Activated CD4-positive, alpha-beta T cell treated with anti-CD3 and anti-CD28 coated beads, Interleukin-2, amount 10 ng/mL, durations not matched to agents 24 days and 14 days (primary cell): ENCODE measurements at places on chromosomes 5 and 9. TPM values are rescaled to one million over a fixed set of nuclear protein-coding genes. Genes with fewer than 3 reads are reported as not detected.
A peak's percentile ranks its signal among the peaks of the same experiment; 100 is the strongest.

GARIN3 gene
- total RNA-seq: 0.19 and 0.36 TPM in 2 replicates

TMEM8B gene
- 2.0 and 2.3 TPM in 2 replicates for total RNA-seq

KIAA1191 gene
- 55.5 and 59.7 TPM in 2 replicates for total RNA-seq

TUSC1 gene
- total RNA-seq: 0.42 and 0.50 TPM in 2 replicates

NPDC1 gene
- 58.1 and 59.4 TPM in 2 replicates for total RNA-seq

PRR16 gene
- total RNA-seq: not detected in 2 replicates

EFNA5 gene
- total RNA-seq: not detected in 2 replicates

DNA sequence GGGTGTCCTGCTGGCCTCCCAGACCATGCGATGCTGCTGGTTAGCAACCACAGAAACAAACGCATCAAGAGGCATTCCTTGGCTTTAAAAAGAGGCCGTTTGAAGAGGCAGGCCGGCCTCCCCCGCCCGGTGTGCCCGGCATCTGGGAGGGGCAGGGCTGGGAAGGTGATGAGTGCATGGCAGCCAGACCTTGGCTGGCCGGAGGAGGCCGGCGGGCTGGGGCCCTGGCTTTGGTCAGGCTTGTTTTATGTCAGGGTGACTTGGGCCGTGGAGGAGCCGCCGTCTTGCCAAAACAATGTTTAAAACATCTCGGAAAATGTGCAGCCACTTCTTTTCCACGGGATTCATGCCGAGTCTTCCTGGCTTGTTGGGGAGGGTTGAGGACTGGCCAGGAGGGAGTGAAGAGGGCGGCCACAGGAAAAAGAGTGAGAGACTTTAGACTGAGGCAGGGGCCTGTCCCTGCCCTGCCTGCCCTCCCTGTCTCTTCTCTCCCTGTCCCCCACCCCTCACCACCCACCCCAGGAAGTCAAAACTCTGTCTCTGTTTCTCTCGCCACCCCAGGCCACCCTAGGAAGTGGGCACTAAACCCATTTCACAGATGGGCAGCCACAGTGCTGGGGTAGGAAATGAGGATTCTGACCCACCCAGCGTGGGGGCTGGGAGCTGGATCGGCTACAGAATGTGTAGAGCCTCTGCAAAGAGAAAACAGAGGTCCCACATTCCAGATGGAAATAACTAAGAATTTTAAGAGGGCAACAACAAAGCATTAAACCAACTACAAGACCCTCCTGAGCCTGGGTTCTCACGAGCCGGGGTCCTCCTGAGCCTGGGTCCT is 143.0 kb downstream of the RXRA start:
- no peak for DNase-seq
- no peak overlapping the region for H3K4me3 ChIP-seq
- H3K36me3 ChIP-seq: no peaks in the 10 kb centered on the region
- no peaks in the 10 kb centered on the region for H3K27me3 ChIP-seq
- no peaks in the 10 kb centered on the region for H3K4me1 ChIP-seq
- H3K27ac ChIP-seq: no peak overlapping the region

- H3K4me1 ChIP-seq: peaks cover 8% of the 10 kb centered on the region
- no peak for DNase-seq
- no peak overlapping the region for H3K27ac ChIP-seq
- H3K4me3 ChIP-seq: no peak overlapping the region
These were observed 41.1 kb downstream of the STC2 start for GRCh38 chr5:173287086-173287485.

- no peak overlapping the region for H3K4me3 ChIP-seq
- peaks cover 8% of the 10 kb centered on the region for H3K27me3 ChIP-seq
- H3K4me1 ChIP-seq: no peaks in the 10 kb centered on the region
- no peak for DNase-seq
- H3K27ac ChIP-seq: no peak overlapping the region
These were observed 12.3 kb downstream of the ACTBL2 start for GRCh38 chr5:57470339-57470738.

DNA sequence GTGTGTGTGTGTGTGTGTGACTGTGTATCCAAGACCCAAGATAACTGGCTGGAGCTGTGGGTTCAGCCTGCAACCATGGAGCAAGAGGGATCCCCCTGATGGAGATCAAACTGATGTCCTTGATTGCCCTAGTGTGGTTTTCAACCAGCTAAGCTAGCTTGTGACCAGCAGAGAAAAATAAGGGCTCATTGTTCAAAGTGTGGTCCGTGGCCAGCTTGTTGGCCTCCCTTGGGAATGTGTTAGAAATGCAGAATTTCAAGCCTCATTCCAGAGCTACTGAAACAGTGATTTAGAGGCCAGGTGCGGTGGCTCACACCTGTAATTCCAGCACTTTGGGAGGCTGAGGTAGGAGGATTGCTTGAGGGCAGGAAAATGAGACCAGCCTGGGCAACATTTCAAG is 79.9 kb downstream of the ACER2 start:
- no peak overlapping the region for H3K4me3 ChIP-seq
- no peaks in the 10 kb centered on the region for H3K36me3 ChIP-seq
- no peak for DNase-seq

GRCh38 chr9:13054389-13054788 is 225.1 kb downstream of the MPDZ start:
- H3K4me1 ChIP-seq: no peaks in the 10 kb centered on the region
- no peak for DNase-seq
- H3K27me3 ChIP-seq: no peaks in the 10 kb centered on the region
- H3K36me3 ChIP-seq: no peaks in the 10 kb centered on the region
- H3K4me3 ChIP-seq: no peak overlapping the region

- peak overlapping the region; percentile 5 for H3K4me3 ChIP-seq
- H3K27me3 ChIP-seq: no peaks in the 10 kb centered on the region
- peaks cover 29% of the 10 kb centered on the region for H3K36me3 ChIP-seq
- peak overlapping the region; percentile 96 for H3K27ac ChIP-seq
These were observed 133.2 kb downstream of the ERCC6L2 start for GRCh38 chr9:96008502-96009222.

- DNase-seq: no peak
- no peak overlapping the region for H3K27ac ChIP-seq
- H3K4me3 ChIP-seq: no peak overlapping the region
- H3K36me3 ChIP-seq: no peaks in the 10 kb centered on the region
- H3K27me3 ChIP-seq: peaks cover 5% of the 10 kb centered on the region
These were observed 115.8 kb upstream of the LIFR start for GRCh38 chr5:38672059-38672788.

DNA sequence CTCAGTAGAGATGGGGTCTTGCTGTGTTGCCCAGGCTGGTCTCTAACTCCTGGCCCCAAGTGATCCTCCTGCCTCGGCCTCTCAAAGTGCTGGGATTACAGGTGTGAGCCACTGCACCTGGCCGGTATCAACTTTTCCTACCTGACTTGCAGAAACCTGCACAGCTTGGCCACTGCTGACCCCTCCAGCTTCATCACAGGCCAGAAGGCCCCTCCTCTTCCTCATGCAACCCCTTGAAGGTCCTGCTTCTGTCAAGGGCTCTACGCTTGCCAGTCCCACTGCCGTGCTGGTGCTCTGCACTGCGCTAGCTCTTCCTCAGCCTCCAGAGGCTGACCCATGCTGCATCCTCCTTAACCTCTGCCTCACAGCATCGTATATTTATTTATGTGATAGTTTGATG is 32.5 kb upstream of the RNU6ATAC start:
- H3K27me3 ChIP-seq: peaks cover 9% of the 10 kb centered on the region
- no peaks in the 10 kb centered on the region for H3K36me3 ChIP-seq
- no peak overlapping the region for H3K27ac ChIP-seq
- DNase-seq: no peak
- H3K4me3 ChIP-seq: no peak overlapping the region

DNA sequence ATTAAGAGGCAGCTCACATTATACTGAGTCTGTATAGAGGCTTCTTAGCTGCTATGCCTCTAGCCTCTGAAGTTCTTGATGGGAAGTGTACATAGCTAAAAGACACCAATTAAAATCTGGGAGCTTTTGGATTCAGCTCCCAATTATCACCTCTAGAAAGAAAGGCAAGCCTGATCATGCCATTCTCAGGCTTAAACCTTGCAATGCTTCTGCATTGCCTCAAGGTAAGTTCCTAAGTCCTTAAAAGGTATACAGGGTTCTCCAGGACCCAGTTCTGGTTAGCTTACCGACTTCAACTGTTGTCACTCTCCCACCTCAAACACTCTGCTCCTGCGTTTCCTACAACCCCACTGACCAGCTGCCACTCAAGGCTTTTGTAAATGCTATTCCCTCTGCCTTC is 17.5 kb upstream of the CCL28 start:
- no peaks in the 10 kb centered on the region for H3K4me1 ChIP-seq
- no peaks in the 10 kb centered on the region for H3K36me3 ChIP-seq
- H3K27ac ChIP-seq: no peak overlapping the region
- H3K4me3 ChIP-seq: no peak overlapping the region
- no peak for DNase-seq
- no peaks in the 10 kb centered on the region for H3K27me3 ChIP-seq

DNA sequence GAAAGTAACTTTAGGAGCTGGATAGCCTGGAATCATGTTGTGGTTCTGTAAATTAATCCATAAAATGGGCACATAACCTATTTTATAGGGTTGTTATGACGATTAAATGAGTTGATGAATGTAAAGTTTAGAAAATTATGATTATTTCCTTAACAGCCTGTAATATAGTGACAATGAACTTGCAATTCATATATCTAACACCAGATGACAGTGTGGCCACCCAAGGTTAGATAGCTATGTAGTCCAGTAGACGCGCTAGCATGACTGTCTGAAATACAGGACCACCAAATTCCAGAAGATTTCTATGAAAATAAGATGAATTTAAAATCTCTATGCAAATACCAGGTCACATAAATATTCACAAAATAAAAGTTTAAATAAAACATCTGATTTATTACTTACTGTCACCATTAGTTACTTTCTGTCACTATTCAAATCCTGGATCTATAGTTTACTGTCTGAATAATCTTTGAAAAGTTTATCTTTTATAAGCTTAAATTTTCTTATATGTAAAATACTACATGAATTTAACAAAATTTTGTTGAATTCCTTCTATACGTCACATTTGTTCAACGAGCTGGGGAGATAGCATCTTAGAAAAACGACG is 26.1 kb upstream of the MACIR start:
- no peaks in the 10 kb centered on the region for H3K4me1 ChIP-seq
- no peak overlapping the region for H3K4me3 ChIP-seq
- peak; percentile 69 for DNase-seq

DNA sequence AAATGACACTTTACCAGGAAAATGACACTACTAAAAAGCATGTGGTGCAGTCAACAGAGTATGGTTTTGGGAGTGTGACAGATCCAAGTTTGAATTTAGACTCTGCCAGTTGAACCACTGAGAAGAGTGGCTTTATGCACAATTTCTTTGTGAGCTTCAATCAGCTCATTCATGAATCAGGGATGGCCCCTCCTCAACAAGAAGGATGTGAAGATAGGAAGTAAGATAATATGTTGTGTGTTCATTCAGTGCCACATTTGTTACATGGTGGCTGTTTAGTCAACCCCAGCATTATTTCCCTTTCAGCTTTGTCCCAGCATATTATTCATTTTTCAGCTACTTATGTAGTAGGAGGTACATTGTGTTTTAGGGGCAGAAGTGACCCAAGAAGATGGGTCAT is 140.1 kb downstream of the TLE4 start:
- H3K27me3 ChIP-seq: no peaks in the 10 kb centered on the region
- H3K4me3 ChIP-seq: no peak overlapping the region
- peaks cover 8% of the 10 kb centered on the region for H3K4me1 ChIP-seq
- DNase-seq: no peak
- peaks cover 22% of the 10 kb centered on the region for H3K36me3 ChIP-seq

GRCh38 chr5:133970325-133970909 is 2.0 kb upstream of the C5orf15 start:
- H3K27me3 ChIP-seq: no peaks in the 10 kb centered on the region
- H3K27ac ChIP-seq: peak overlapping the region; percentile 68
- peak overlapping the region; percentile 98 for H3K4me3 ChIP-seq
- peaks cover 30% of the 10 kb centered on the region for H3K4me1 ChIP-seq

DNA sequence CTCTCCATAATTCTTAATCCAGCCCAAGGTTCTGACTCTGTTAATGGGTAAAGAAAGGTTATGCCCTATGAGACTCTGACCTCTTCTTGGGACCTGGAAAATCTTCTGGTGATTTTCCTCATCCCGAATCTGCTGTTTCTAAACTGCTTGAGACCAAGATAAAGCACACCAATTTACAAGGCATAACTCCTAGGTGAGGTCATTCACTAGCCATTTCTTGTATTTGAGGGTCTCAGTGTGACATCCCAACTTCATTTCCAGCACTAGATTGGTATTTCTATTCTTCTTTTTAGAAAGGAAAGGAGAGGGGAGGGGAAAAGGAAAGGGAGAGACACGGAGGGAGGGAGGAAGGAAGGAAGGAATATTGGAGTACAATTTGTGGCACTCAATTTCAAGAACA is 51.6 kb downstream of the SLC1A1 start:
- H3K27ac ChIP-seq: no peak overlapping the region
- no peaks in the 10 kb centered on the region for H3K4me1 ChIP-seq
- DNase-seq: no peak

- no peak for DNase-seq
- peak overlapping the region; percentile 1 for H3K27ac ChIP-seq
- H3K36me3 ChIP-seq: no peaks in the 10 kb centered on the region
- H3K4me1 ChIP-seq: peaks cover 28% of the 10 kb centered on the region
- no peak overlapping the region for H3K4me3 ChIP-seq
These were observed 9.3 kb downstream of the SH3RF2 start for GRCh38 chr5:145945620-145946111.

- H3K4me3 ChIP-seq: peak overlapping the region; percentile 15
- H3K4me1 ChIP-seq: peaks cover 19% of the 10 kb centered on the region
- H3K27ac ChIP-seq: peak overlapping the region; percentile 79
These were observed 7.0 kb downstream of the SQSTM1 start for GRCh38 chr5:179827680-179828079.

DNA sequence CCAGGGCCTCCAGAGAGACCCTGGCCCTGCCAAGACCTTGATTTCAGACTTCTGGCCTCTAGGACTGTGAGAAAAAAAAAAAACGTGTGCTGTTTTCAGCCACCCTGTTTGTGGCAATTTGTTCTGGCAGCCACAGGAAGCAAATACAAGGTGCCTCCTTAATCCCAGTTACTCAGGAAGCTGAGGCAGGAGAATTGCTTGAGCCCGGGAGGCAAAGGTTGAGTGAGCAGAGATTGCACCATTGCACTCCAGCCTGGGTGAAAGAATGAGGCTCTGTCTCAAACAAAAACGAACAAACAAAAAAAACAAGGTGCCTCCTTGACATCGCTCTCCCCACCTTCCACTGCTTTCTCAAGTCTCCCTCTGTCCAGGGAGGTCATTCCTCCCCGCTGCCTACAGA is 98.0 kb downstream of the GABBR2 start:
- no peaks in the 10 kb centered on the region for H3K36me3 ChIP-seq
- H3K27me3 ChIP-seq: peaks cover 10% of the 10 kb centered on the region
- no peak overlapping the region for H3K27ac ChIP-seq
- H3K4me3 ChIP-seq: no peak overlapping the region
